ENCODE measurements at places on chromosomes 2 and 18.

DNA sequence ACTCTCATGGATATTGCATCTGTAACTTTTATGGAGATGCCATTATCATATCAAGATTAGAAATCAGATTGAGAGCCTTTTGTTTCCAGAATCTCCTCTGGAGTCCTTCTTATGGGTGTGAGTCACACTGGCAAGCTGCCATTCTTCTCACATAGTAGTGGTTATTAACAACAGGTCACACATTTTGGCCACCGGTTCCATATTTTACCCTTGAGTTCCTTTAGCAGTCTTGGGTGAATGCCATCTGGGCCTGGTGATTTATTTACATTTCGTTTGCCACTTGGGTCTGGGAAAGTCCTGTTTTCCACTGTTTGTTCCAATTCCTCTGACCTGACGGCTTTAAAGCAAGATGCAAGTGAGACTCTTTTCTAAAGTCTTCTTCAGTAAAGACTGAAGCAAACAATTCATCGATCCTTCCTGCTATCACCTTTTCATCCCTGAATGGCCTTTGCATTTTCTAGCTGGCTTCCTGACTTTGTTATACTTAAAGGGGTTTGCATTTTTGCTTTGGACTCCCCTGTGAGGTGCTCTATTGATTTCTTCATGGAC is 80.5 kb upstream of the CAVIN2 start:
- no peak for DNase-seq

- DNase-seq: no peak
Measured at GRCh38 chr2:219656526-219656925, 29.1 kb downstream of the SLC4A3 start.

- no peak for DNase-seq
Measured at GRCh38 chr18:3177902-3178687, 41.7 kb downstream of the MYOM1 start.

DNA sequence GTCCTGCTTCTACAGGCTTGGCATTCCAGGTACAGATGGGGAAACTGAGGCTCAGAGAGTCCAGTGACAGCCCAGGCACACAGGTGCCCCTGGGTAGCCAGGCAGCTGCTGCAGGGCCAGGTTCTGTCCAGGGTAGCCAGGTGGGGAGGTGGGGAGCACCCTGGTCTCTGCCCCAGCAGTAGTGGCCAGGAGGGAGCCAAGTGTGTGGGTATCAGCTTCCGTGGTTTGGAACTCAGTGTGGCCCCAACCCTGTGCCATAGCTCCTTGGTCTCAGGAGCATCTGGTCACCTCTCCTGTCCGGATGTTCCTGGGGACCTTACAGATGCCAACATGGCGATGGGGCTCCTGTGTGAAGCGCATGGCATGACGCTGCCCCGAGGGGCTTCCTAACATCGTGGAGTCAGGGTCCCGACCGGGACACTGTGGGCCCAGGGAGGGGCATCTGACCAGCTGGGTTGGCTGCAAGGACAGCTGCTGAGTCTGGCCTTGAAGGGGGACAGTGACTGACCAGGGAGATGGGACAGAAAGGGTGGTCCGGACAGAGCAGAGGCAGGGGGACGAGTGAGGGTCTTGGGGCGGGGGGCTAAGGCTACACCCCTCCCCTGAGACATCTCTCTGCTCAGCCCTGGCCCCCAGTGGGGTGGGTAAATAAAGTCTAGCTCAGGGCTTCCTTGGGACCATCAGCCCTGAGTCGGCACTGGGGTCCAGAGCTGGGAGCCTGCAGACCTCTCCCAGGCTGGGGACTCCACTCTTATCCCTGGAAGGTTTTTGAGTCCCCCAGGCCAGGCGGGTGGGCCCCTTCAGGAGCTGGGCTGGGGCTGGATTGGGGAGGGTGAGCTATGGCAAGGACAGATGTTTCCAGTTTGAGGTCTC is 76.0 kb upstream of the SMAD7 start:
- no peak for DNase-seq

DNA sequence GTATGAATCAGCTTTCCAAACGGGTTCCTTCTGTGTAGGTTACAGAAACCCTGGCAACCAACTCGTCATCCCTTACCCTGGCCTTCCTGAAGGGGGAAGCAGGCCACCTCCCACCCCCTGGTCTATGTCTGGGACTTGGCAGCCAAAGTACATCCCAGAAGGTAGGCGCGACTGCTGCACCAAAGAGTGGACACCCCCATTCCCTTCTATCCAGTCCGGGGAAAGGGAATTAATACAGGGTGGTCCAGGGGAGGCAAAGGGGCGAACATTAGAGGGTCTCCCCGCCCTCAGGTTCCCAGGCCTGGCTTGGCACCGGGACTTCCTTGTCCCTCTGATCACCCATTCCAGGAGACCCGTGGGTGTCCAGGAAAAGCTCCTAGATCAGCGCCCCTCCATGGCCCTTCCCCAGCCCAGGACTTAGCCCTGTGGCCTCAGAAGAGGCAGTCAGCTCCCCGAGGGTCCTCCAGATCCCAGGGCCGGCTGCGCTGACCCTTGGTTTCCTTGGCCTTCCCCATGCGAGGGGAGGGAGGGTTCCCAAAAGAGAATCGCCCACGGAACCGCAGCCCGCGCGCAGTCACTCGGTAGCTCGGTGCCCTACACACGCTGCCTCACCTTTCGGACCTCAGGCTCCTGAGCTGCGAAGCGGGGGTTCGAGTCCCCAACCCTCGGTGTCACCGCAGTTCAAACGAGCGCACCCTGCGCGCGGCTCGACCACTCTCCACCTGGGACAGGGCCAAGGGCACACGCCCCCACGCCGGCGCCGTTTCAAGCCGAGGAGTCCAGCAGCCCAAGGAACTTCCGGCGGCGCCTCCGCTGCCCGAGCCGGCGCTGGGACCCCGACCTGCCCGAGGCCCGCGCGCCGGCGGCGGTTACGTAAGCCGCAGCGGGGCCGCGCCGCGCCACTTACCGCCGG is at the start of gene PER2:
Gene PER2 (minus strand): TSS at position 874 of the 913 bp plus-strand sequence. CDS start 10,674 bp downstream, outside the sequence.
- DNase-seq: peak; percentile 69

GRCh38 chr18:55497825-55498403 is 90.1 kb downstream of the TCF4 start:
- DNase-seq: no peak

DNA sequence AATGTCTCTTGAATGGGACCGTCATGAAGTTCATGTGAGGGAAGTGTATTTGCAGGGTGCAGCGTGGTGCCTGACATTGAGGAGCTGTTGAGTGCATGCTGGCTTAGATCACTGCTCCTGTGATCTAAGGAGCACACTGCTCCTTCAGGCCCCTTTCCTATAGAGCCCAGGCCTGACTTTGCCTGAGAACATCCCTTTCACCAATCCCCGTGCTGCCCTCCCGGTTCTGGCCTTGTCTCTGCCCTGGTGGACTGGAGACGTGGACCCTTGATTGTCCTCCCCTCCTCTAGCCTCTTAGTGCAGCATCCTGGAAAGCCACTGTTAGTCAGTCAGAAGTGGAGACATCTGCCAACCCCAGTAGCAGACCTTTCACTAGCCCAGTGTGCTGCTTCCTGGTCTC is 323.6 kb upstream of the HS6ST1 start:
- no peak for DNase-seq

DNA sequence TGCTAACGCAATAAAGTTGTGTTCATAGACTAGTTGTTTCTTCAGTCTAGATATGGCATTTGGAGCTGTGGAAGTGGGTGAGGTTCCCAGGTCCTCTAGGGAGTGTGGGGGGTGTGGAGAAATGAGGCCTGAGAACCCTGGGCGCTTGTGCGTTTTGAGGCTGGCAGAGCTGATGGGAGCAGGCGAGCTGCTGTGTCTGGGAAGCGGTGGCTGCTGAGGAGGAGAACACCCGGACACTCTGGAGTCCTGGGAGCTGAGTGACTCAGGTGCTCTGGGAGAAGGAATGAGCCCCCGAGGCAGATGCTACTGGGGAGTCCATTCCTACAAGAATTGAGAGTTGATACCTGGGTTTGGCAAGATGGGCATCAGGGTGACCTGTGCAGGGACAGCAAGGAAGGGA is 67.5 kb downstream of the LPIN1 start:
- DNase-seq: no peak

- no peak for DNase-seq
Measured at GRCh38 chr2:183035954-183036669, 2.1 kb downstream of the NCKAP1 start.

GRCh38 chr2:172986040-172986439 is 89.6 kb upstream of the MAP3K20 start:
- DNase-seq: no peak

DNA sequence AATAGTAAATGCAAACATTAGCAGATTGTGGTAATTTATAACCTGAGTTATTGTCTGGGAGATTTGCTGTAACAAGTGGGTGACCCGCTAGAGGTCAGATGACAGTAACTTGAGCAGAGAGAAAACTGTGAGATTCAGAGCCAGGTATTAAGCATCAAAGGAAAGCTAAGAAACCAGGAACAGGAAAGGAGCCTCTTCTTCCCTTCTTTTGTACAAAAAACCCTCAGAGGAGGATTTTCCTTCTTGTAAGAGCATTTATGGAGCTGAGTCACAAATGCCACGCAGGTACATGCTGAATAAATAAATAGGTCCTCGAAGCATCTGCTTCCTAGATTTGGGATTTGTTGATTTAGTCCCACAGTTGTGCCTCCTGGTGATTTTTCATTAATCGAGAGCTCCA is 146.5 kb downstream of the SH3BP4 start:
- DNase-seq: no peak

Data from NCI-H510A (cell line).